Fibroblast of pulmonary artery (primary cell): ENCODE measurements at places on chromosomes 6 and 20.

DNA sequence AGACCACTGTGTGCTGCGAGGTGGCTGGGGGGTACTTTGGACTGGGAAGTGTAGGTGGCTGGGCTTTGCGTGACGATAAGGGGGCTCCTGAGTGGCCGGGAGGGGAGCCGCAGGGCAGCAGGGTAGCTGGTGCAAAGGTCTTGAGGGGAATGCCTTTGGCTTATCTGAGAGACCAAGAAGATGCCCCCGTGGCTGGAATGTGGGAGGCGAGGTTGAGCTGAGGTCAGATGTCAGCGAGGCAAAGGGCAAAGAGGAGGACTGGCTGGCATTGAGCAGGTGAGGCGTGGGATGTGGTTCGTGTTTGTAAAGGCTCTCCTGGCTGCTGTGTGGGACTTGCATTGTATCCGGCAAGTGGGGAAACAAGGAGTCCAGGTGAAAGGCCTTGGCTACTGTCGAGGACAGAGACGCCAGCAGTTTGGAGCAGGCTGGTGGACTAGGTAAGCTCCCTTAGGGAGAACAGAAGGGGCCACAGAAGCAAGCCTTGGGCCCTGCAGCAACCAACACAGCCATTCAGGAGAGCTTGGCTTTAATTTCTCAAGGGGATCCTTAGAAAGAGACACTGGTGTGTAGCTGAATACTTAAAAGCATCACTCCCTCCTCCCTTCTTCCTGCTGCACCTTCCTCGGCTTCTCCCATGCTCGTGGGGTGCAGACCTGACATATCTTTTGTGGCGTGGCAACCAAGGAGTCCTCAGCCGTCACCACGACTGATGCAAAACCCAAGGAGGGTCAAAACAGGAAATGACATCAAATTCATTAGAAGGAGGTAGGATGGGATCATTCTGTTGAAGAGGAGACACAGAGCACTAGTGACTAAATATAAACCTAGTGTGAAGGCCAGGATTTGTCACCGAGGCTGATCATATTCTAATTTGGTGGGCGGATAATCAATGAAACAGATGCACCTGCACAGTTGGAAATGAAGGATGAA lies 53.5 kb upstream of the ERVFRD-1 start:
- no peak for DNase-seq

GRCh38 chr20:39070484-39071231 lies 108.5 kb downstream of the DHX35 start:
- peak; percentile 21 for DNase-seq

GRCh38 chr20:32495949-32496348 lies 89.2 kb downstream of the NOL4L start:
- no peak for DNase-seq

DNA sequence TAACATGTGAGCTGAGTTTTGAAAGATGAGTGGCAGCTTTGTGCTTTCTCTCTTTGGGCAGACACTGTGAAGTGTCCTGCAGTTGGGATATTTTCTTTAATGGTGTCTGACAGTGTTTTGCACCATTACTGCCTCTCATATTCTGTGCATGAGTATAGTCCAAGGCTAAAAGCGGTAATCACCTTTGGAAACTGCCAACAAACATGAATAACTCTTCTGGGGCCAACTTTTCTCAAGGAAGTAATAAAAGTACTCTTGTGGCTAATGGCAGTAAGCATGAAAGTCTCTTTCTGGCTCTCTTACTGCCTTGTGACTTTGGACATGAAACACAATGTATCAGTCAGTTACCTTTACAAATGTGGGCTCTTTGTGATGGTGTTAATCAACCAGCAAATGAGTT lies 91.7 kb upstream of the SOX4 start:
- no peak for DNase-seq

DNA sequence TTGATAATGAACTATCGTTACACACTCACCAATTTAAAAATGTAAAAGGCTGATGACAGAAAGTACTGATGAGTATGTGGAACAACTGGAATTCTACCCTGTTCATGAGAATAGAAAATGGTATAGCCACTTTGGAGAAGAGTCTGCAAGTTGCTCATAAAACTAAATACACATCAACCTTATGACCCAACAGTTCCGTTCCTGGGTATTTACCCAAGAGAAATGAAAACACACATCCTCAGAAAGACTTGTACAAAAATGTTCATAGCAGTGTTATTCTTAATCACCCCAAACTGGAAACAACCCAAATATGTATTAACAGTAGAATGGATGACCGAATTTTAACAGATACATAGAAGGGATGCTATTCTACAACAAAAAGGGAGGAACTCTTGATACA lies 145.7 kb upstream of the LRFN2 start:
- no peak for DNase-seq

DNA sequence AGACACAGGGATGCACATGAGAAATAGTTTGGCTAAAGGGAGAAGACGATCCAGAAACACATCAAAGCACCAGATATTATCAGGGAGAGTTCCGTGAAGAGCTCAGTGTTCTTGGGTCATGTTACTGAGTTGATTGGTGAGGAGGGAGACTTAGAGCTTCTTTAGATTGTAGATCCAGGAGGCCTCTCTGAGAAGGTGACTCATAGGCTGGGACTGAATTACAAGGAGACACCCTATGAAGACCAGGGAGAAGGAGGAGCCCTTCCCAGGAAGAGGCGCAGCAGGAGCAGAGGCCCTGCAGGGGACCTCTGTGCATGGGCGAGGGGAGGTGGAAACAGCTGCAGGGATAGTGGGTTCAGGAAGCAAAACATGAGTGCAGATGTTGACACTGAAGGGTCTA lies 196.5 kb downstream of the SLC24A3 start:
- DNase-seq: no peak

DNA sequence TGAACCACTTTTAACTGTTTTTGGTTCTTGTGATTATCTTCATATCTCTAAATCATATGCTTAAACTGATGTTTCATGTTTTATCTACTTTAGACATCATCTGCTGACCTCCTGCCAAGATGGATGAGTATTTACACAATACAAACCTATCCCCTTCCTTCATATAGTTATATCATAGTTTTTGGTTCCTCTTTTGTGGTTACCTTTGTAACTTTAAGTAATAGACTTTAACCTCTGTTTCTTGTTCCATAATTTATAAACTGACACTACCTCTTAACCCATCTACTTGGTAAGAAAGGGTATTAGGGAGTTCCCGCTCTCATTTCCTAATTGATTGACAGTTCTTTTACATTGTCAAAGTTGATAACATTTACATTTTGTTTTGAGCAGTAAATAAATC lies 11.9 kb downstream of the PCMT1 start:
- no peak for DNase-seq

GRCh38 chr6:121748376-121748775 lies 312.9 kb downstream of the GJA1 start:
- peak; percentile 83 for DNase-seq

- DNase-seq: no peak
Observed at GRCh38 chr6:32151181-32151862, 417 bp downstream of the PRRT1 start.

- peak; percentile 95 for DNase-seq
Observed at GRCh38 chr6:108896111-108896661, 48.0 kb downstream of the ARMC2 start.

DNA sequence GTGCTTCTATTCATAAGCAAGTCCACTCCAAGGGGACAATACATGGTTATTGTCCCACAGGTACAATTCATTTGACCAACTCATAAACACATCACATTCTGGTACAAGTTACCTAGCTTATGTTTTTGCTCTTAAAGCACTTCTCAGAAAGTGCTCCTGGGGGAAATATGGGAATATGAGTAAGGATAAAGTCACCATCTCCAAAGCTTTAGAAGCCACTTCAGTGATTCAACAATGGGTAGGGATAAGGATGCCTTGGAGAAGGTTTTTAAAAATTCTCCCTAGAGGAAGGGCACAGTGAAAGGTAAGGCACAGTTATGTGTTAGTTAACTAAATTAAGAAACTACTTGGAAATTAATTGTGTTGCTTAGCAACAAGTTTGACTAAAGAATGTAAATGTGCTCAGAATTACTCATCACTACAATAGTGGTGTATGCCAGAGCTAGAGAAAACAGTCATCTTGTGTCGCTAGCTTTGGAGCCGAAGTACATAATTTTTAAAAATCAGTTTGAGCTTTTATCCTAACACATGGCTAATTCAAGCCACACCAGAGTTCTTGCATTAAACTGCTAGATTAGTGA lies 39.5 kb upstream of the LAMP5 start:
- DNase-seq: no peak

- DNase-seq: no peak
Observed at GRCh38 chr20:15359056-15359455, 1021.6 kb upstream of the FLRT3 start.

DNA sequence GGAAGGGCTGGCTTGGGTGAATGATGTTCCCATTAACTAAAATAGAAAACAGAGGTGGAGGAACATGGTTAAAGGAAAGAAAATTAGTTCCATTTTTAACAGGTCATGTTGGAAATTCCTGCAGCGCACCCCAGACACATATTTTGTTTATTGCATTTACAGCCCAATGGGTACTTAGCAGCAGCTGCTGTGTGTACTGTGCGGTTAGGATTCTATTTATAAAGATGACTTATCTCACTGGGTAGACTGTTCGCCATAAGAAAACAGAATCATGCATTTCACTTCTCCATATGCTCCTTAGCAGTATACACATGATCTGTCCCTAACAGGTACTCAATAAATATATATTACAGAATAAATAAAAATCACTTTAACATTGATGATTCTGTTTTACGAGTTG lies 135.8 kb downstream of the SLC35F1 start:
- DNase-seq: no peak

- DNase-seq: no peak
Observed at GRCh38 chr20:45997187-45997586, 11.5 kb upstream of the MMP9 start.

- DNase-seq: peak; percentile 76
Observed at GRCh38 chr6:3138341-3138740, 19.0 kb downstream of the TUBB2A start.

DNA sequence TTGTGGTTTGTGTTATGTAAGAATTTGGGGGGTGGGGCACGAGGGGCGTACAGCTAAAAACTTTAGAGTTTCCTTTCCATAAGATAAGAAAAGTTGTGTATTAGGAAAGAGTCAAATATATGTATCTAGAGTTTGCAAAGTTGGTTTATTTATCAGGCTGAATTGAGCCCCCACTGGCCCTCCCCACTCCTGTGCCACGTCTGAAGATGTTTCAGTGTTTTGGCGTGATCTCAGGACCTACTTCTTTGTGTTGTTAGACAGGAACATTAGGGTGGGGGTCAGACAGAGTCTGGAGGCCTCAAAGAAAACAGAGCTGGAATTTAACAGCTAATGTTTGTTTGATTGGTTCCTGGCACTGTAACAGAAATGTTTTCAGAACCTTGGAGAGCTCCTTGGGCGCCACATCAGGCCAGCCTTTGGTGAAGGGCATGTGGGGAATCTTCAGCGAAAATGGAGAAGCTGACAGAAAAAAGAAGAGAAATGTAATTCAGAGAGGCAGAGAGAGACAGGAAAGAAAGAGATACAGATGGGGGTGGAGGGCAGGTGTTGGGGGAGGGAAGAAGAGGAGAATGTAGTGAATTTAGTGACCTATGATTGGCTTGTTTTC lies 674 bp downstream of the NRSN1 start:
- DNase-seq: peak; percentile 62

DNA sequence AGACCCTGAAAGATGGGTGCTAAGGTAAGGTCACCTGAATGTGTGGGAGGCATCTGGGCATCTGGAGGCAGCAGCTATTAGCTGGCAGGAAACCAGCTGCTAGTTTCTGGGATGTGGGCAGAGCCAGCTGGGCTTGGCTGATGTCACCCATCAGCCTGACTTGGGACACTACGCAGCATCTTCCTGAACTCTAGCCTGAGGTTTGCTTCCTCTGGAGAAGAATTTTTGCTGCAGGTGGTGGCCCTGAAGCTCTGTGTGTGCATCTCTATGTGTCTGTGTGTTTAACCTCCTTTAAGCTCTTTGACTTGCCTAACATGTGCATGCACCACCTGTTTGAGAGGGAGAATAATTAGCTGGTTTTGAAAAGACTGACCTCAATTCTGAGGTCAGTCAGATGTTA lies 465.1 kb upstream of the CHD6 start:
- DNase-seq: no peak

GRCh38 chr20:6888736-6889395 lies 121.4 kb downstream of the BMP2 start:
- DNase-seq: no peak

GRCh38 chr6:161622779-161623178 lies 348.9 kb upstream of the AGPAT4 start:
- peak; percentile 1 for DNase-seq

DNA sequence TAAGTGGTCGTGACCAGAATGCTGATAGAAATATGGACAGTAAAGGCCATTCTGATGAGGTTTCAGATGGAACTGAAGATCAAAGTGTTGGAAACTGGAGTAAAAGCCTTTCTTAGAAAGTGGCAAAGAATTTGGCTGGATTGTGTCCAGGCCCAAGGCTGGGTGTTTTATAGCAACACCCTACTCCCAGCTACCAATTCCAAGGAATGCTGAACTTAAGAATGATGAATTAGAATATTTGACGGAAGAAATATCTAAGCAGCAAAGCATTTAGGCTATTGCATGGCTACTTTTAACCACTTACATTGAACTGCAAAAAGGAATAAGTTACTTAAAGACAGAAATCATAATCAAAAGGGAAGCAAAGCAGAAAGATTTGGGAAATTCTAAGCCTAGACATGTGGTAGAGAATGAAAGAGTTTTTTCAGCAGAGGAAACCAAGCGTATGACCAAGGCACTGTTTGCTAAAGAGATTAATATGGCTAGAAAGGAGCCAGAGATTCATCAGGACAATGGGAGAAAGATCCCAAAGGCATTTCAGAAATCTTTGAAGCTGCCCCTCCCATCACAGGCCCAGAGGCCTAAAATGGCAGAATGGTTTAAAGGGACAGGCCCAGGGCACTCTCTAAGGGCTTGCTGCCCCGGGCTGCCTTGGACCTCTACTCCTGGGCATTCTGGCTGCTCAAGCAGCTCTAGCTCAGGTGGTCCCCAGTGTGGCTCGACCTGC lies 25.8 kb downstream of the SDHAF4 start:
- DNase-seq: no peak

- no peak for DNase-seq
Observed at GRCh38 chr6:92684386-92684785, 735.0 kb downstream of the EPHA7 start.
